ENCODE measurements at places on chromosomes 1 and 21. TPM values are rescaled to one million over a fixed set of nuclear protein-coding genes. Genes with fewer than 3 reads are reported as not detected.
A peak's percentile ranks its signal among the peaks of the same experiment; 100 is the strongest.

DNA sequence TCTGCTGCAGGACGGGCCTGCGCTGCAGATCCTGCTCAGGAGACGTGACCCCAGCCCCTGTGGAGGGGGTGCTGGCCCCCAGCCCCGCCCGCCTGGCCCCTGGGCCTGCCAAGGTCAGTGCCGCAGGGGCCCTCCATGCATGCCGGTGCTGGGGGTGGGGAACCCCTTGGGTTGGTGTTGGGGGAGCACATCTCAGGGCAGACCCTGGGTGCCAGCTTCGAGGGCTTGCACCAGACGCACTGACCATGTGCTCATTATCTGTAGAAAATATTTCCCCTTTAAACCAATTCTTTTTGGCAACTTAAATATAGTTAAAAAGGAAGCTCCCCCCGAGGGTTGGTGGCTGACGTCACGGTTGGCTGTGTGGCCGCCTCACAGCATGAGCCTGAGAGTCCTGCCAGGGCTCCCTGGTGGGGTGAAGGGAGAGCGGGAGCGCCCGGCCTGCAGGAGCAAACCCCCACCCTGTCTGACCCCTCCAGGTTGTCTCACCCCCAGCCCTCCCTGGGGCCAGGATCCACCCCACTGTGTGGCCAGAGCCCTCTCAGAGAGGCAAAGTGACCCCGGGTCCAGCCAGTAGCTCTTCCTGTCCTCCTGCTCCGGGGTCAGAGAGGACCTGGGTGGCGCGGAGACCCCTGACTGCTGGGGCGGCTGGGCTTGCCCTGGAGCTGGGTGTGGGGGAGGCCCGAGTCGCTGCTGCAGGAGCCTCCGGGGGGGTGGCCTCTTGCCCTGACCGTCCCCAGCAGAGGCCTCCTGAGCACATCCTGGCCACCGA is 5.3 kb upstream of the PFKL start:
- no peak for DNase-seq

DNA sequence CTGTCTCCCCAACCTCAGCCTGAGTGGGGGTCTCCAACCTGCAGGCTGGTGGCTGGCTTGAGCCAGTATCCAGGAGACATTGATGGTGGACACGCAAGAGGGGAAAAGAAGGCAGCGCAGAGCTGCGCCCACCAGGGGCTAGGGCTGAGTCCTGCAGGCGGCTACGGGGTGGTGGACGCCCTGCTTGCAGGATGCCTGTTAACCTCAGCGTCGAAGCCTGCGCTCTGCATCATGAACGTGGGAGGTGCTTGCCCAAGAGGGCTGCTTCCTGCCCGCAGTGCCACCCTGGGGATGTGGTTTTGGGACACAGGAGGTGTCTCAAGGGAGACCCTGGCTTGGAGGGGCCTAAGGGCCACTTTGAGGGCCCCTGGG is 11.6 kb downstream of the CFAP410 start:
- no peak for DNase-seq

GRCh38 chr1:236425031-236425663 is 31.1 kb downstream of the EDARADD start:
- no peak for DNase-seq

DNA sequence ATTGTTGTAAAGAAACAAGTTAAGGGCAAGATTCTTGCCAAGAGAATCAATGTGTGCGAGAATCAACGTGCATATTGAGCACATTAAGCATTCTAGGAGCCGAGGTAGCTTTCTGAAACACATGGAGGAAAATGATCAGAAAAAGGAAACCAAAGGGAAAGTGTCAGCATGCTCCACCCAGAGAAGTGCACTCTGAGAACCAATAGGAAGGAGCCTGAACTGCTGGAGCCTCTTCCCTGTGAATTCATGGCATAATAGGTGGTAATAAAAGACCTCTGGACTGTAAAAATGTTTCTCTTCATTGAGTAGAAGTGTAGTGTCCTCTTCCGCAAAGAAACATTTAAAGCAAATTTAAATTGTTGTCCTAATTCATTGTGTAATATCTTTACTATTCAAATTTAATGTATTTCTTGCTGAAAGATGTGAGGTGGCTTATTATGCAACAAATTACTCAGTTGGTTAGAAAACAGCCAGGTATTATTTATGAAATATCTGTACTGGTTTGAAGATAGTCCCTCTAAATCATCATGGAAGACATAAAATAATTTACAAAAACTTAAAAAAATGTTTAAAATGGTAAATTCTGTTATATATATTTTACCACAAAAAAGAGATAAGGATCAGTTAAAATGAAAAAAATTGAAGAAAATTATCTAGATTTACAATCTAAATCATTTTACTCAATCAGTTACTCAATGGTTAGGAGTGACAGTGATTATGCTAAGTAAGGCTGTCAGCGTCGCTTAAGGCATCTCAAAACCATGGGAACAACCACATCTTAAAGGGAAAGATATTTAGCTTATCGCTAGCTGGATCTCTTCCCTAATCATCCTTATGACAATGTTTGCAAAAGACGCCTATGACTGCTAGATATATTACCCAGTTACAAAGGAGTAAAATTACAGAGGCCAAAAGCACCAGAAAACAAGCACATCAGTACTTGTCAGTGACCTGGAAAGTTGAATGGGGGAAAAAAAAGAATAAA is 31.3 kb downstream of the NVL start:
- DNase-seq, result no peak

DNA sequence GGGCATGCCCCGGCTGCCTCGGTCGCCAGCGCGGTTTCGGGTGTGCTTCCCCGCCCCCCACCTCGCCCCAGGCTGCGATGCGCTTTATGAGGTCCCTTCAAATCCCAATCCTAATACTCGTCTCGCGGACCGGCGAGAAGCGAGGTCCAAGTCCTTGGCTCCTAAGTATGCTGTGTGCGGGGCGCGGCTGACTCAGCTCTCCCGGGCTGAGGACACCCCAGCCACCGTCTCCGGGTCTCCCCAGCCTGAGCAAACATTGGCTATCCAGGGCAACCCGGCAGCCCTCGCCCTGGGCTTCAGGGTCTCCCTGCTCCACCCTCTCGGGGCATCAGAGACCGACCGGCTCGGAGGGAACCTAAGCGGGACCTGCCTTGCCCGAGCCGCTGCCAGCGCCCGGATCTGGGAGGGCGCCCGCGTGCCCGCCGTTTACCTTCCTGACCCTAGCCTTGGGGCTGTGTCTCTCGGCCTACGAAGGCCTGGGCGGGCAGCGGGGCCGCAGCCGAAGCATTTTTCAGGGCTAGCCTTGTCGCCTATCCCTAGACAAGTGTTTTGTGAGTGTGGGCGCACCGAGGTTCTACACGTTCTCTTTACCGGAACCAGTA is 1.2 kb downstream of the ITPKB start:
- DNase-seq, result peak; percentile 35

GRCh38 chr1:45666836-45667235 is 19.5 kb downstream of the GPBP1L1 start:
- DNase-seq, result no peak

- no peak for DNase-seq
These were observed 5.2 kb upstream of the OTUD7B start for GRCh38 chr1:150015651-150016131.

The RGS4 gene
- not detected for polyA plus RNA-seq

DNA sequence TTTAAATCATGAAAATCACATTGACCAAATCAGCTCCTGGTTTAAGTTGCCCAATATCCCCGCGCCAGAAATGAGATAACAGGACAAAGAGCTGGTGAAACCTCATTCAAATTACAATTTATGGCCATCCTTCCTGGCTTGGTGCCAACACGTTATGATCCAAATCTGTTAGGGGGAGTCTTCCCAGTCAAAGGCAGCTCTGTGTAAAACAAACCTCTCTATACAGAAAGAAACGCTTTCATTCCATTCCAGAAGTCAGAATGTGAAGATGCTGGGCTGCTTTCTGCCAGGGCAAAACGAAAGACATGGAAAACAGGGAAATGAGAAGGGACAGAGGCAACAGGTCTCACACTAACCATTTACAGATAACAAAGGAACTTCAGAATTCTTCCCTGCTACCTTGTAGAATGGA is 53.5 kb upstream of the TIAM1 start:
- no peak for DNase-seq

- DNase-seq, result no peak
These were observed 18.9 kb upstream of the RNF223 start for GRCh38 chr1:1092894-1093609.

DNA sequence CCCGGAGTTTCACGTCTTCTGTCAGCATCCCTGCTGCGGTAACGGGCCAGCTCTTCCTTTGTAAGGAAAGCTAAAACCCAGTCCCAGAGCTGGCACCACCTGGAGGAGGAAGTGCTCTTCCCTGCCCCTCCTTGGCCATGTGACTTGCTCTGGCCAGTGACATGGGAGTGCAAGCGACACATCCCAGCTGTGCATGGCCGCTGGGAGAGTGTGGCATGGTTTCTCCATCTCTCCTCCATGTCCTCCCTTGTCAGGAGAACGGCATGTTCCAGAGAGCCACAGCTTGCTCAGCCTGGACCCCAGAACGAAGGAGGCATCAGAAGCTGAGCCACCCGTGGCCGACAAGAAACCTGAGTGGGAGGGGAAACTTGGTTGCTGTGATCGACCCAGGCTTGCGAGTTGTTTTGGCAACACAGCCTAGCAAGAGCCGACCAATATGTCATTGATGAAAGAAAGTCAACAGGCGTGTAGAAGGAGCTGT is 2.7 kb upstream of the PRXL2B start:
- DNase-seq, result peak; percentile 38

- no peak for DNase-seq
These were observed 16.0 kb downstream of the JAK1 start for GRCh38 chr1:64950284-64950809.

The NBPF6 gene
- not detected for polyA plus RNA-seq

DNA sequence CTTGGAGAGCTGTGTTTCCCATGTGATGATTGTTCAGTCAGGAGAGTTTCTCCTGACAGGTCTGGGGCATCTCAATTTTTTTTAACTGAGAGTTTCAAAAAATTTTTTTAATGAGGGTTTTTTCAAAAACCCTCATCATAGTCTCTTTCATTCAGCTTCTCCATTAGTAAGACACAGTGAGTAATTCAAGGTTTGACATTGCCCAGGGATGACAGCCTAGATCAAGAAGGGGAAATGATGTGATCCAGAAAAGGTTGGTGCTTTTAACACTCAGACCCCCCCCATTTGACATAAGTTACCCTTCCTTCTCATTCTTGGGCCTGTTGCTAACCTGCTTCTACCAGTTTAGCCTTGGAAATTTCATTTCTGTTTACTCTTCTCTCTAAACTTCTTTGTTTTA is 189.4 kb upstream of the HOOK1 start:
- no peak for DNase-seq

GRCh38 chr1:203625628-203626019 is 1.0 kb upstream of the ATP2B4 start:
- DNase-seq, result peak; percentile 32

- DNase-seq, result no peak
These were observed 46.7 kb downstream of the CAPZB start for GRCh38 chr1:19438516-19439195.

GRCh38 chr1:150479370-150479769 is 7.8 kb upstream of the TARS2 start:
- no peak for DNase-seq

DNA sequence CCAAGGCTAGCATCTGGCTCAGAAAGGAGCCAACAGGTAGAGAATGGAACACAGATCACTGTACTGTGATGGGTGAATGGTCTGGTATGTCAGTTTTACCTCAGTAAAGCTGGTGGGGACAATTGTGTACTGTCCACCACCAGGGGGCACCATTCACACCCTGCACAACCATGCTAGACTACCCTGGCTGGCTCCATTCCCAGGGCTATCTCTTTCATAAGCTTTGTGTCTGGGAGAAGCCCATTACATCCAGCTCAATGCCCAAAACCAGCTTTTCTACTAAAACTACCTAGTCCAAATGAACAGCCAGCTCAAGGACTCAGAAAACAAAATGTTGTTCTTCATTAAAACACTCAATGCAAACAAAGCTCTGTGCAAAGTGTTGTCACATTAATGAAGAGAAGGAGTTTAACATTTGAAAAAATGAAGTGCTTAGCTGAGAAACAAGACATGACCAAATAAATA is 62.0 kb upstream of the RASAL2 start:
- DNase-seq, result peak; percentile 64

DNA sequence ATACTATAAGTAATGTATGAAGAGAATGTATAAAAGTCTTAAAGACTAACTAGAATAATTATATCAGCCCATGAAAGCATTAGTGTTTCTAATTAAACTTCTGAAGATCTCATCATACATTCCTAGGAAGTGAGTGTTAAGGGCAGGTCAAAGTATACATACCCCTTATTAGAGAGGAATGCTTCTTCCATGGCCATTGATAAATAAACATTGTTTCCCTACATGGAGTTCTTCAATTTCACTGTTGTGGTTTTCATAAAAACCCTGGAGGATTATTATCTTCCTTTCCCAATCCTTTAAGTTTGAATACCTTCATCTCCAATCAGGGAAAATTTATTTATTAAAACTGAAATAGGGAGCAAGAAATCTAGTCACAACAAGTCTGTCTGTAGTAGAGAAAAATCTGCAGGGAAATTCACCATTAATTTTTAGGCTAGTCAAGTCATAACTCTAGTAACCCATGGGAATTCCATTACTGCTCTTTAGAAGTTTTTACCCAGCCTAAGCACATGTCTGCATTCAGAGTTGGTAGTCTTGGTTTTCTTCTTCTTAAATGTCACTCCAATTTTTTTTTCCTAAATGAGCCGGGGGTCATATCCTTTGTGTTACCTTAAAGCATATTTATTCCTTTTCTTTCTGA is 147.0 kb downstream of the TNFSF18 start:
- DNase-seq, result no peak
